ENCODE measurements at places on chromosomes 4 and X.

DNA sequence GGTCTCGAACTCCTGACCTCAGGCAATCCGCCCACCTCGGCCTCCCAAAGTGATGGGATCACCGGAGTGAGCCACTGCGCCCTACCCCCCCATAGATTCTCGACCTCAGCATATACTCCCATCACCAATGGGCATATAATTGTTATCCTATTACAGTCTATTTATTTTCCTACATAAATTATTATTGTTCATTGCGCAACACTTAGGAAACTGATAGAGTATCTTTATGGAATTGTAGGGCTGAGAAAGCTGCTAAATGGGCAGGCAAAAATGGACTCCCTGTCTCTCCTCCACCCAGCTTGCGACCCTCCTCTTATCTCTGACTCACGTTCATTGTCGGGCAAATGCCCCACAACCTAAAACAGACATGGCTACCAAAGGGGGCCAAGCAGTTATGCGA lies 1.0 kb downstream of the ERVMER34-1 start:
- DNase-seq = no peak

DNA sequence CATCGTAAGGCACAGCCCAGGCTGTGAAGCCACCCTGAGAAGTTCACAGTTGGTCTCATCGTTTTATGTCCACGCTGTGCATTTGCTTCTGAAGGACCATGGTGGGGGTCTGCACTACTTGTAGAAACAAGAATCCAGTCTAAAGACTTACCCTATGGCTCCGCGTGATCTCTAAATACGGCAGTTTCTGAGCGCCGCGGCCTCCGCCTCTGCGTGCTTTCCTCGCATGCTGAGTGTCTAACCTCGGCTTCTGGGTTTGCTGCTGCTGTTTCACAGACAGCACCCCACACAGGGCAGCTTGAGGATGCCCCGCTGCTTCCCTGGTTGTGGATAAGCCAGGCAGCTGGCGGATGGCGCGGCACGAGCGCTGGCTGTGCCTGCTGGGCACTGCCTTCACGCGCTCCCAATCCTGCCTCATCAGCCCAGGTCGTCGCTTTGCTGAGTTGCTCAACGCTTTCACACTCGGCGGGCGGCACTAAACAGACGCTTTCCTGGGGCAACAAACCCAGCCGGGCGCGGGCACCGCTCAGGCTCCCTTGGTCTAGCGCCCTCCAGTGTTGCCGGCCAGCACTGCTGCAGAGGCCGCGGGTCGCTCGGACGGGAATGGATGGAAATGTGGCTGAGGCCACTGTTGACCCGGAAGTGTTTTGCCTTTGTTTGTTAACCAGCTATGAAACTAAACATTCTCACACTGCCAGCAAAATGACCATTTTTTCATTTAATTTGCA lies 39.2 kb downstream of the FGFRL1 start:
- no peak for DNase-seq

DNA sequence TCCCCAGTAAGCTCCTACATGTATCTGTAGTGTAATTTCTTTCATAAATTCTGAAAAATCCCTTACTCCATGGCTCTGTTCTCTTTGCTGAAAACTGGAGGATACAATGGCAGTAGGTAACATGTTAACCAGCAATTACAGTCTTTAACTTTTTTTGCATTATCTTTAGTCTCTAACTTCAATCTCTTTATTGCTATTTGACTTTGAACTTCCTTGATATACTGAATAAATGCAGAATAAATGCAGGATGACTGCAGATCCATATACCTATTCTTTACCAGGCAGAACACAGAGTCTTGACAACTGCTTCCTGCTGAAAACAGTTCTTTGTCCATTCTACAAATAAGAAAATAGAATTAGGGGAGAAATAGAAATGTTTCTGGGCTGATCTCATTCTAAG lies 101.3 kb downstream of the SLC7A11 start:
- DNase-seq = no peak

- DNase-seq = no peak
These were observed 213.2 kb upstream of the UGT8 start for GRCh38 chr4:114385195-114385985.

DNA sequence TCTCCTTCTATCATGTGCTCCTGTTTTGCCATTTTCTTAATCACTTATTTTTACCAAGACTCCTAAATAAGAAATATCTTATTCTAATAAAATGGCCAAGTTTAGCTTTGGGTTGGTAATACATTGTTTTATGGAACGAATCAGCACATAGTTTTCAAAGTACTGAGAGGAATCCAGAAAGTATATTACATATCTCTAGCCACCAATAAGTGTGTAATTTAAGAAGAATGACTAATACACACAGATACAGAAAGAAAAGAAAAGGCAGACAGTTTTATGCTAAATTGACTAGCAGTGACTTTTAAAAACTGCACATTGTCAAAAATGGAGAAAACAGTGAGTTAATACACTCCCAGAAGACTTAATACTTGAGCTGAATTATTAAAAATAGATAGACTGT lies 167.0 kb upstream of the IL15 start:
- DNase-seq = no peak

- DNase-seq = no peak
These were observed 77.2 kb upstream of the IL1RAPL2 start for GRCh38 chrX:104488811-104489210.

DNA sequence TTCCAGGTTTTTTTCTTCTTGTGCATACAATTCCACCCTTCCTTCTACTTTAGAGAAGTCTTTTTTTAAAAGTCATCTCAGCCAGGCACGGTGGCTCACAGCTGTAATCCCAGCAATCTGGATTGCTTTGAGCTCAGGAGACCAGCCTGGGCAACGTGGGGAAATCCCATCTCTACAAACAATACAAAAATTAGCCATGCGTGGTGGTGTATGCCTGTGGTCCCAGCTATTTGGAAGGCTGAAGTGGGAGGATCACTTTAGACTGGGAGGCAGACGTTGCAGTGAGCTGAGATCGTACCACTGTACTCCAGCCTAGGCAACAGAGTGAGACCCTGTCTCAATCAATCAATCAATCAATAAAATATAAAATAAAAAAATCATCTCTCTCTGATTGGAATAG lies 14.8 kb downstream of the ELOVL6 start:
- no peak for DNase-seq

DNA sequence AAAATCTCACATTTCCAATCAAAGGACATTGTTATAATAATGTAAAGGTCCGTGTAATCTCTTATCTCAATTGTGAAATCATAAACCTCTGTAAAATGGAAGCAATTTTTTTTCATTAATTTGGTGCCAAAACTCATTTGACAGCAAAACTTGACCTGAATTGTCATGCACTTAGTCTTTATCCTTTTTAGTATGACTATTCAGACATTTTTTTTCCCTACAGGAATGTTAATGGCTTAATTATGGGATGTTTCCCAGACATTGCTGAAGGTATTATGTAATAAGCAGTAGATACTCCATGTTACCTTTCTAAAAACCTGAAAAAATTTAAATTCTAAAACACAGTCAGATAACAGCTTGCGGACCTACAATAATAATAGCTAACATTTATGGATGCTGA lies 228.9 kb downstream of the LHFPL1 start:
- no peak for DNase-seq

Measured in stimulated activated CD4-positive, alpha-beta T cell treated with anti-CD3 and anti-CD28 coated beads, TNF-alpha, amount 100 ng/mL, for 1 hour (primary cell).